Kidney (tissue), 22 donors: ENCODE measurements at places on chromosomes 1 and 21.

DNA sequence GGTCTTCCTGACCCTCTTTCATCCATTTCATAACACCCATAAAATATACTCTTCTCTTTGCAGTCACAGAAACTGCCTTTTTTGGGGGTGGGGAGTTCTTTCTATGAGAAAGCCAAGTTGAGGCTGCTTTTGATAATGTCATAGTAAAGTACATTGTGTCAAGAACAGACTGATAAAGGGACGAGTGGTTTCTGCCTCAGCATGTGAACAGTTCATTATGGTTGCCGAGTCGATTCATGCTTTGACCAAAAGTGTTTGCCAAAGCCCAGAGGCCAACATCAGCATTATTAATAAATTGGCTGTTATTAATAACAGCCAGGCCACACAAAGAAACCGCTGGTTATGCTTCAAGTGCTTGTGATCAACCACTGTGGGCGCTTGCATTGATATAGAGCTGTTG is 162.0 kb downstream of the HUNK start:
- no peaks in the 10 kb centered on the region for H3K36me3 ChIP-seq
- H3K4me1 ChIP-seq, result no peaks in the 10 kb centered on the region
- no peak for DNase-seq

- H3K4me3 ChIP-seq, result no peak overlapping the region
- no peak overlapping the region for H3K27ac ChIP-seq
- no peak for DNase-seq
Measured at GRCh38 chr1:112533029-112533428, 24.3 kb downstream of the WNT2B start.

DNA sequence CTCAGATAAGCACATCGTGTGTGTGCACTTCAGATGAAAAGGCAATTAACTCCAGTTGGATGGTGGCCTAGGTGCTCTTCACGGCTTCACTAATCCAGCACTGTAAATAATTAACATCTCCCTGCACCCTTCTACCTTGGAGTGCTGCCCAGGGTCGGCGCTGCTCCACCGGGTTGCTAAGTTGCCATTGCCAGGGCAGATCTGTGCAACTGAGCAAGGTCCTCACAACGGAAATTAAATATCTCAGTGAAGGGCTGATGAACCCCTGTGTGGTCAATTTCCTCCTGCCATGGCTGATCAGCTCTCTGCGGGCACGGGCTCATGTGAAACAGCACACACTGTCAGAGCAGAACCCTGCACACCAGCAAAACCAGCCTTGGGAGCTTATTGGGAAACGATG is 63.2 kb downstream of the SYDE2 start:
- H3K36me3 ChIP-seq, result no peaks in the 10 kb centered on the region
- H3K27me3 ChIP-seq, result no peaks in the 10 kb centered on the region
- H3K4me1 ChIP-seq, result peaks cover 3% of the 10 kb centered on the region
- H3K4me3 ChIP-seq, result no peak overlapping the region

GRCh38 chr1:100606438-100606837 is 68.5 kb downstream of the GPR88 start:
- no peak overlapping the region for H3K27ac ChIP-seq
- no peak for DNase-seq
- peaks cover 12% of the 10 kb centered on the region for H3K4me1 ChIP-seq

GRCh38 chr21:34017039-34017961 is 56.1 kb upstream of the MRPS6 start:
- no peaks in the 10 kb centered on the region for H3K4me1 ChIP-seq
- no peaks in the 10 kb centered on the region for H3K27me3 ChIP-seq
- no peak overlapping the region for H3K27ac ChIP-seq
- H3K4me3 ChIP-seq, result no peak overlapping the region

- no peaks in the 10 kb centered on the region for H3K4me1 ChIP-seq
- DNase-seq, result no peak
- no peaks in the 10 kb centered on the region for H3K36me3 ChIP-seq
- H3K27ac ChIP-seq, result peak overlapping the region; percentile 78
- H3K4me3 ChIP-seq, result no peak overlapping the region
Measured at GRCh38 chr1:15206418-15207030, 40.5 kb upstream of the FHAD1 start.

- no peaks in the 10 kb centered on the region for H3K4me1 ChIP-seq
- H3K36me3 ChIP-seq, result no peaks in the 10 kb centered on the region
- no peak within 1 kb of the TSS for H3K27ac ChIP-seq
- no peaks in the 10 kb centered on the region for H3K27me3 ChIP-seq
- no peak within 1 kb of the TSS for H3K4me3 ChIP-seq
Measured at GRCh38 chr1:152946651-152947256, at the start of gene SPRR5. Gene SPRR5 (plus strand): TSS chr1:152947206. CDS start chr1:152948555, 1,349 bp downstream.

- no peak for DNase-seq
- no peaks in the 10 kb centered on the region for H3K36me3 ChIP-seq
- H3K4me1 ChIP-seq, result peaks cover 41% of the 10 kb centered on the region
- no peaks in the 10 kb centered on the region for H3K27me3 ChIP-seq
Measured at GRCh38 chr1:39106801-39107327, 80.7 kb downstream of the NDUFS5 start.

DNA sequence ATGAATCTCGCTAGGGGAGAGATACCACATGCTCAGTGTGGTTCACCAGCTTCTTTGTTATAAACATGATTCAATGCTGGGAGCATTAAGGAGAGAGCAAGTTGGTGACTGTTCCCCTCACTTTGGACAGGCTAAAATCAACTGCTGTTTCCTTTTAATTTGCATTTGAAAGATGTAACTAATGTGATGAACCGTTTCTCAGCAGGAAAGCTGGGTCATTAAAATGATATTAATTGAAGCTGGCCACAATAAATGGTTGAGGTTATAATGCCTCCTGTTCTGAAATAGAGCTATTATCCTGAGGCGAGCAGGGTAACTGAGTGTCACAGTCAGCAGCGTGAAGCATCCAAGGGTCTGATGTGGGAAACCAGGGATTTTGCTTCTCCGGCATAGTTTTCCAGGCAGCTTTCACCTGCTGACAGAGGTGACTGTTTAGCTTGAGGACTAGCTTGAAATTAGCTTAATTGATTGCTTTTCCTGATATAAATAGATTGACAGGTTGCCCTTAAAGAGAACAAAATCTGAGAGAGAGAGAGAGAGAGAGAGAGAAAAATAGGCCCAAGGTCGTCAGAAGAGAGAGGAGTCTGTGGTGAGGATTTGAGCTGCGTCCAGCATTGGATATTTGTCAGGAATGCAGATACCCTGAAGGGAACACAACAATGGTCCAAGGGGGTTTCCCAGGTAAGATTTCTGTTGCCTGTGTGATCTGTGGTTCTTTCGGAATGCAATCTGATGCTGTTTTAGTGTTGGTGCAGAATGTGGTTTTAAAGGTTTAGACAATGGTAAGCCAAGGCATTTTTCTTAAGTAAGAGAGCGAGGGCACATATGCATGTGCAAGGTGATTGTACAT is 209.7 kb downstream of the PATJ start:
- H3K4me1 ChIP-seq, result no peaks in the 10 kb centered on the region
- no peaks in the 10 kb centered on the region for H3K27me3 ChIP-seq
- DNase-seq, result no peak
- no peaks in the 10 kb centered on the region for H3K36me3 ChIP-seq
- no peak overlapping the region for H3K4me3 ChIP-seq

DNA sequence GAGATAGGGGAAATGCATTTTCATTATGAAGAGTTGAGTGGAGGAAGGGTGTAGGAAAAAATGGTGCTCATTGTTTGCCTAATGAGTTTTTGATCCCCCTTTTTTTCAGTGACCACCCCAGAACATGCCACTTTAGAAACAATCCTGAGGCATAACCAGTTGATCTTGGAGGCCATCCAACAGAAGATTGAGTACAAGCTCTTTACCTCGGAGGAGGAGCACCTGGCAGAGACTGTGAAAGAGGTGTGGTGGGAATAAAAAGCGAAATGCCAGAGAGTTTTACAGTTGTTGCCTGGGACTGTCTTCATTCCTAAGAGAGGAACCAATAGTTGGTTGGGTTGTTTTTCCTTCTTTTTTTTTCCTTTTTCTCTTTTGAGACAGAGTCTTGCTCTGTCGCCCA is 54.3 kb upstream of the EPHA8 start:
- DNase-seq, result no peak
- H3K27me3 ChIP-seq, result no peaks in the 10 kb centered on the region
- H3K4me1 ChIP-seq, result peaks cover 5% of the 10 kb centered on the region
- H3K4me3 ChIP-seq, result no peak overlapping the region
- peaks cover 62% of the 10 kb centered on the region for H3K36me3 ChIP-seq
- no peak overlapping the region for H3K27ac ChIP-seq

DNA sequence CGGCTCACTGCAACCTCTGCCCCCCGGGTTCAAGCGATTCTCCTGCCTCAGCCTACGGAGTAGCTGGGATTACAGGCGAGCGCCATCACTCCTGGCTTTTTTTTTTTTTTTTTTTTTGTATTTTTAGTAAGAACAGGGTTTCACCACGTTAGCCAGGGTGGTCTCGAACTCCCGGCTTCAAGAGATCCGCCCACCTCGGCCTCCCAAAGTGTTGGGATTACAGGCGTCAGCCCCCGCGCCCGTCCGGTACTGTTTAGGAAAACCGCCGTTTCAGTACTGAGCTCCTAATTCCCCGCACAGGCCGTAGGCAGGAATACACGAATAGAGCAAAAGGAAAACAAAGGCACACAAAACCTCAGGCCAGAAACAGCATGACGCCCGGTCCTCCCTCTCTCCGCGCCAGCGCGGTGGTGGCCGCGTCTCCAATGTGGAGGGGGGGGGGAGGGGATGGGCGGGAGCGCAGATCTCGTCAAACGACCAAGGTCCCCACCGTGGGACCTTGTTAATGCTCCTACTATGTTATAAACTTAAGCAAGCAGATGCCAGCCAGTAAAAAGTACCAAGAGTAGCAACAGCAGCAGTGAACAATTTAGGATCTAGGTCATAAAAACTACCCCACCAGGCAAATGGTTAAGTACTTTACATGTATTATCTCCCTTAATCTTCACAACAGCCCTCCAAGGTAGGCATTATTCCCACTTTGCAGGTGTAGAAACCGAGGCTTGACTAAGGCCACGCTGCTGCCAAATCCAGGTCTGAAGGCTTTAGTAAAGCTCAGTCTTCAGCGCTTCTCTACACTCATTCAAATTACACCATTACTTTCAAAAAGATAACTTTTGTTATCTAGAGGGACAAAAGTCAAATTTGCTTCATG is 648 bp upstream of the ADAR start:
- H3K27me3 ChIP-seq, result no peaks in the 10 kb centered on the region
- peak; percentile 76 for DNase-seq
- peak overlapping the region; percentile 99 for H3K4me3 ChIP-seq
- H3K36me3 ChIP-seq, result no peaks in the 10 kb centered on the region
- peaks cover 10% of the 10 kb centered on the region for H3K4me1 ChIP-seq

DNA sequence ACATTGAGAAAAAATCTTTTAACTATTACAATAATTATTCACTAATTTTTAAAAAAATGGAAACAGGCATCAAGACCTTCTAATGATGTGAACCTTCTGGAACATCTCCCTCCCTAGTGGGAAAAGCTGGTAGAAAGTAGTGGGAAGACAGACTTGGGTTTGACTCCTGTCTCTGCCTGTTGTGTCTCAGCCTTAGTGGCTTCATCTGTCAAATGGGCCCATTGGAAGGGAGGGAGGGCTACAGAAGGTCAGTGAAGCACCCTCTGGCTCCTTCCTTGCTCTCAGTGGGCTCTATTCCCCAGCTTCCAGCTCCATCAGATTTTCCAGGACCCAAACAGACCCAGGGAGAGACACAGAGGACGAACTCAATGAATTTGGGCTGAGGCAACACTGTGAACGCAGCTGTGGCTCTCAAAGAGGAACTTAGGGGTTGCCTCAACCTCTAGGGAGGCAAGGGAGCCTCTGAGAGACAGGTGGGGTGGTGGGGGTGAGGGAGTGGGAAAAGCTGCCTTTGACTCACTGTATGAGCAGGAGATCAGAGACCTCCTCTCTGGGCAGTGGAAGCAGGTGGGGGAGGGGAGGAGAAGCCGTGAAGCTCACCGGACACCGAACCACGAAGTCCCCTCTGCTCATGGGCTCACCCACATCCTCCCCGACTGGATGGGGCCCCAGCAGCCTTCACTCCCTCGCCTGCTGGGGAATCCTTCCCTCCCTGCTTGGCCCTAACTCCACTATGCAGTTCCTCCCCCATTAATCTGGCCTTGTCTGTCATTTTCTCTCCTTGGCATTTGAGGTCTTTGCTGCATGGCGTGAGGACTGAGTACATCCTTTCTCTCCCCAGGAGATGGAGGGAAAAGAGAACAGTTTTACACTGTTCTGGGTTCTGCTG is 4.5 kb downstream of the CNR2 start:
- no peak overlapping the region for H3K27ac ChIP-seq
- no peaks in the 10 kb centered on the region for H3K4me1 ChIP-seq
- no peaks in the 10 kb centered on the region for H3K36me3 ChIP-seq
- peaks cover under 1% of the 10 kb centered on the region for H3K27me3 ChIP-seq

GRCh38 chr1:119298687-119299303 is 69.8 kb upstream of the HAO2 start:
- no peaks in the 10 kb centered on the region for H3K27me3 ChIP-seq
- peak; percentile 19 for DNase-seq
- no peak overlapping the region for H3K4me3 ChIP-seq
- H3K36me3 ChIP-seq, result no peaks in the 10 kb centered on the region
- no peak overlapping the region for H3K27ac ChIP-seq

- peak overlapping the region; percentile 88 for H3K27ac ChIP-seq
- no peak overlapping the region for H3K4me3 ChIP-seq
- no peak for DNase-seq
- peaks cover 7% of the 10 kb centered on the region for H3K4me1 ChIP-seq
- H3K36me3 ChIP-seq, result no peaks in the 10 kb centered on the region
Measured at GRCh38 chr1:151611288-151611790, 511 bp upstream of the SNX27 start.

GRCh38 chr1:160089883-160090282 is 8.5 kb downstream of the IGSF8 start:
- peaks cover 3% of the 10 kb centered on the region for H3K36me3 ChIP-seq
- no peaks in the 10 kb centered on the region for H3K27me3 ChIP-seq
- H3K4me1 ChIP-seq, result no peaks in the 10 kb centered on the region
- DNase-seq, result no peak
- H3K4me3 ChIP-seq, result no peak overlapping the region

GRCh38 chr21:14382486-14382834 is 486 bp downstream of the HSPA13 start:
- H3K4me1 ChIP-seq, result no peaks in the 10 kb centered on the region
- DNase-seq, result no peak
- no peaks in the 10 kb centered on the region for H3K27me3 ChIP-seq
- H3K36me3 ChIP-seq, result peaks cover 8% of the 10 kb centered on the region
- H3K27ac ChIP-seq, result peak overlapping the region; percentile 43

DNA sequence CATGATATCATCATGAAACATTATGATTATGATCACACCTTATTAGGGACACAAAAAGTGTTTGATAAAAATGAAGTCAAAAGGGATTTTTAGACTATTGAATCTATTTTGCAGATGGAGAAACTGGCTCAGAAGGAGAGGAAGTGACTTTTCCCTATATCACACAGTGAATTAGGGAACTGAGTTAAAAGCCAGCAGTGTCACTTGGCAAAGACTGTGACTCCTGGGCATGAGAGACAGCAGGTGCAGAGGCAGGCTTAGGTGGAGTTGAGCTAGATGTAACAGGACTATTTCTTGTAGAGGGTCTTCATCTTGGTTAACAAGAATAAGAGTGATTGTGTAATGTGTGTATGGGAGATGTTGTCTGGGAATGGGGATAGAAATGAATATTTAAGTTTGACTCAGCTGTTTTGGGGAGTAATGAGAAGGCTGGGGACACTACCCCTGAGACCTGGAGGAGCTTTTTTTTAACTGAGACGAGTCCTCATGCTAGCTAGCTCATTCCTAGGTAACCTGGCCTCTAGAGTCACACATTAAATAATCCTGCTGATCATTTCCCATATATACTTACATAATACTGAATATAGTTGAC is 1.0 kb upstream of the CD84 start:
- no peaks in the 10 kb centered on the region for H3K36me3 ChIP-seq
- DNase-seq, result no peak
- H3K27ac ChIP-seq, result no peak overlapping the region
- no peaks in the 10 kb centered on the region for H3K27me3 ChIP-seq

- no peak for DNase-seq
- H3K27ac ChIP-seq, result no peak overlapping the region
- H3K4me1 ChIP-seq, result no peaks in the 10 kb centered on the region
- no peak overlapping the region for H3K4me3 ChIP-seq
- H3K27me3 ChIP-seq, result no peaks in the 10 kb centered on the region
- H3K36me3 ChIP-seq, result no peaks in the 10 kb centered on the region
Measured at GRCh38 chr1:192284927-192285326, 31.9 kb upstream of the RGS21 start.
